ENCODE measurements at places on chromosomes 11 and 22.

GRCh38 chr22:49959782-49960158 is 802 bp upstream of the PIM3 start:
- DNase-seq = no peak

DNA sequence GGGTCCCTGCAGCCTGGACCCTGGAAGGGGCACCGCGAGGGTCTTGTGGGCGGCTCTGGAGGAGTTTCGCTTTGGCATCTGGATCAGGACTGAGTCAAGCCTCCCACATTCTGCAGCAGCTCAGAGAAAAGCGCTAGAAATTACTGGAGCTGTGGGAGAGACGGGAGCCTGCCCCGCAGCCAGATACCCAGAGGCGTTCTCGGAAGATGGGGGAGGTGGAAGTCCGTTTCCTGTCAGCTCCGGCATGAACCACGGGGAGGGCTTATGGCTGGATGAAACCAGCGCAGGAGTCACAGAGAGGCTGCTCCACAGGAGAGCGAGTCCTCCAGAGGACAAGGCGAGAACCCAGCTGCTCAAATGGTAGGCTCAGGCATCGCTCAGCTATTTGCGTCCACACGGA is 379.3 kb downstream of the OPCML start:
- no peak for DNase-seq

- no peak for DNase-seq
Observed at GRCh38 chr22:41140365-41140957, 48.1 kb downstream of the EP300 start.

DNA sequence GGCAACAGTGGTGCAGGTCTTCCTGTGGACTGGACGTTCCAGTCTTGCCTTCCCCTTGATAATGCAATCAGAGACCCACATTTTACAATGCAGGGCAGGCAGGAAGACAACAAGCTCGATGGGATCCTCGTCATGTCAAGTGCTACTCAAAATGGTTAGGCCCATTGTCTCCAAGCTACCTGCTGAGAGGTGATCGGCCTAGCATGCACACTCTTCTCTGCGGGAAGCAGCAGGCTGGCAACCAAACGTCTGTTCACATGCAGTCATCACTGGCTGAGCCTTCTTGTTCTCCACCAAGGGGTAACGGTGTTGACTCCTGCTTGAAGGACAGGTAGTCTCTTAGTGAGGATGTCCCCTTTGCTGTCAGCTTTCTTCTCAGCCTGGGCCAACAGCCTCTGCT is 25.5 kb upstream of the CD82 start:
- DNase-seq = no peak

- DNase-seq = peak; percentile 41
Observed at GRCh38 chr11:18633256-18634139, 644 bp downstream of the SPTY2D1 start.

- peak; percentile 77 for DNase-seq
Observed at GRCh38 chr11:92941676-92942571, 27.5 kb upstream of the MTNR1B start.

DNA sequence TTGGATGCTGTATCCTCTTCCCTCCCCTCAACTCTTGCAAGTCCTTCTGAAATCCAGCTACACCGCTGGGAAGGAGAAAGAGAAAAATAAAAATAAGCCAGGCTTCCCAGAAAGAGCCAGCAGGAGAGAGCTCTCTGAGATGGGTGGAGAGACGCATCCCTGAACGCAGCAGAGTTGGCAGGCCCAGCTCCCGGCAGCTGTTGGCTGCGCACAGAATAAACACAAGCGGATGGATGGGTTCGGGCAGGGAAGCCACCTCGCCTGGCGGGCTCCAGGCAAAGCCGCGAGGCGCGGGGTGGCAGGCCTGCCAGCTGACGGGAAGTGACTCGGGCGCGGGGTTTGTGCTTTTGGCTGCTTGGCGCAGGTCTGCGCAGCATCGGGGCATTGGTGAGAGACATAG is 537.7 kb downstream of the MIAT start:
- DNase-seq = no peak

- DNase-seq = no peak
Observed at GRCh38 chr22:36153501-36154422, 6.8 kb downstream of the APOL3 start.

DNA sequence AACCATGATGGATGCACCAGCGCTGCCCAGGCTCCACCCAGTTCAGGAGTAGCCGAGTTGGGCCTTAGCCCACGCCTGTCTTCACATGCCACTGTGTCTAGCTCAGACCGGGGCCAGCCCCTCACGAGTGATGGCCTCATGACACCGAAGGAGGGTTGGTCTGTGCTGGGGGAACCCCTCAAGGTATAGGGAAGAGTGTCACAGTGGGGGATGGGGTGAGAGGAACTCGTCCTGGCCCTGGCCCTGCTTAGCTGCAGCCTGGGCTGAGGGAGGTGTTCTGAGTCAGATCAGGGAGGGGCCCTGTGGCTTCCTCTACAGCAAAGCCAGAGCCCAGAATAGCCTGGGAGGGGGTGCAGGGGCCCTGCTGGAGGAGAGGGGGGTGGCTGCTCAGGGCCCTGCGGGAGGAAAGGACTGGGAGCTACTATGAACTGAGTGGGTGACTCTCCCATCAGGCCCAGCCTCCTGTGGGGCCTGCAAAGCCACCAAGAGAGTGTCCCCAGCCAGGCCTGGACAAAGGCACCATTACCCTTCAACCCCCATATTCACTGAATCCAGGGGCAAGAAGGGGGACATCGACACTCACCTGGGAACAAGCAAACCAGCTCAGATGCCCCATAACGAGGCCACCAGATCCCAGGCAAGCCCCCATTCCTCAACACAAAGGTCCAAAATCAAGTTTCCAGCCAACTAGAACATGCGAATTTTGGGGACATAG is 41.2 kb downstream of the IGLL5 start:
- DNase-seq = peak; percentile 96

DNA sequence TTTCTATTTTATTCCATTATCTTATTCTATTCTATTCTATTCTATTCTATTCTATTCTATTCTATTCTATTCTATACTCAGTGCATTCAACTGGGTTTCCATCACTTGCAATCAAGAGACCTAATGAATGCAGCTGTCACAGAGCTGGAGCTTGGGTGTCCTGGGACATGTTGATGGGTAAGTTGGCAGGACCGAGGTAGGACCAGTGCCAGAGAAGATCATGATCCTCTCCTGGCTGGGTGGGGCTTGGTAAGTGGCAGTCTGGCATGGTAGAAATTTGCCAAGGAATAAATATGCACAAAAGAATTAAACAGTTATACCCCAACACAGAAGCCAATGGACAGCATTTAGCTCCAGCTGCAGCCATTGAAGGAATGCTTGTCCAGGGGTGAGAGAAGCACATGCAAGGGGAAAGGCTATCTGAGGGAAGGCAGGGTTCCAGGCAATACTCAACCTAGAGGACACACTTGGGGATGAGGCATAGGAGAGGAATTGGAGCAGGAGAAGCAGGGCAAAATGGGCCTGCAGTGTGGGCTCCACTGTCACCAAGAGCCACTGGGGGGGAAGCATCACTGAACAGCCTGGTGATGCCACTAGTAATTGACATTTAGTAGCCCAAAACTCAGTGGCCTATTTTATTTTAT is 97.0 kb upstream of the CD82 start:
- DNase-seq = no peak

- no peak for DNase-seq
Observed at GRCh38 chr22:24697621-24698082, 76.9 kb downstream of the PIWIL3 start.

- DNase-seq = no peak
Observed at GRCh38 chr11:95536047-95536690, 253.4 kb downstream of the FAM76B start.

- no peak for DNase-seq
Observed at GRCh38 chr11:11217929-11218628, 135.0 kb downstream of the CSNK2A3 start.

DNA sequence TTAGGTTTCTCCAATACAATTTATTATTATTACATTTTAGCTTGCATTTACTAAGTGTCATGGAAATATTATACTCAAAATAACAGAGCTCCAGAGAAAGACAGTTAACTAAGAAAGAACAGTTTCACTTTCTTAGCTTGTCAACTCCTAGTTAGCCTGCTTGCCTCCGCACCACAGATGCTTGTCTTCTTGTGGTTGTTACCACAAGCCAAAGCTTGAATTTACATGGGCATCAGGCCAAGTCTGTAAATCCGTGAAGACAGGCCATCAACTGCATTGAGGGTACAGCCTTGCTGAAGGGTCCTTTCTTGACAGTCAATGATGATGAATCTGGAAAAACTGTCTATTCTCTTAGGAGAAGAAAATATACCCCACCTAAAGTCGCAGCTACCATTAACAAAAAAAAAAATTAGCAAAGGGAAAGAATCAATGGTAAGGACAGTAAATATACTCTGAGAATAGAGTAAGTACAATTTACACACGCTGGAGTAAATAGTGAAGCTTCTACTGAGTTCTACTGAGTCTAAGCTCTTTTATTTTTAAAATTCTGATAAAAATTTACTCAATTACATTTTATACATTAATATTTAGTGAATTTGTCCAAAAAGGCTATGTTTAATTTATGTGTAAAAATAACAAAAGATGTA is 15.6 kb upstream of the DENND5A start:
- DNase-seq = peak; percentile 23

- DNase-seq = no peak
Observed at GRCh38 chr11:17702876-17703275, 16.5 kb upstream of the MYOD1 start.

DNA sequence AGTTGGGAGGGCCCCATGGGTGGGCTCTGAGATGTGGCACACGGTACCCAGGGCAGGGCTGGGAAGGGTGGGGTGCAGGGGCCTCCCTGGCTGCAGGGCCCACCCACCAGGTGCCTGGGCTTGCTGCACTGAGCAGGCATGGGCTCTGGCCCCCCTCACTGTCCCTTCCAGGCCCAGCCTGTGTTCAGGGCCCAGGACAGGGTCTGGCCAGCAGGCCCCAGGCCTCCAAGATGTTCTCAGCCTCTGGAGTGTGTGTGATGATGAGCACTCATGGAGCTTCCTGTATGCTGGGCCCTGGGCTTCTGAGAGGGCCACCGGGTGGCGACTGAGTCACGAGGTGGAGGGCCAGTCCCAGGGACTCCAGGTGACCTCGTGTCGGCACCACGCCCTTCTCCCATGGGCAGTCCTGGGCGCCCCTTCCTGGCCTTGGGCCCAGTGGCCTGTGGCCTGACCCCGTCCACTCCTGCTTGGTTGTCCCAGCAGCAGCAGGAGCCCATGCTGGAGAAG is 55.9 kb upstream of the CCDC188 start:
- DNase-seq = no peak

GRCh38 chr22:45977003-45977411 is at the start of gene WNT7B:
Gene WNT7B, minus strand, starts transcription at chr22:45977162. Its CDS starts 408 bp downstream, at chr22:45976754.
- no peak for DNase-seq

DNA sequence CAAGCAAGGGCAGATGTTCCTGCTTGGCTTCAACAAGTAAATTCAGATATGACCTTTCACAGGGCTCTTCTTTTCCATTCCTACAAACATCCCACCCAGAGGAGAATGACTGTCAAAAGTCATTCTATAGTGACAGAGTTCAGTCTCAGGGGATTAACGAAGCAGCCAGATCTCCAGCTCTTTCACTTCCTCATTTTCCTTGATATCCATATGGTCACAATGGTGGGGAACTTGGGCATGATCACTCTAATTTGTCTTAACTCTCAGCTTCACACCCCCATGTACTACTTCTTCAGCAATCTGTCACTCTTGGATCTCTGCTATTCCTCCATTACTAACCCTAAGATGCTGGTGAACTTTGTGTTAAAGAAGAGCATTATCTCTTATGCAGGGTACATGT is 15.0 kb upstream of the OR8B8 start:
- peak; percentile 0 for DNase-seq

DNA sequence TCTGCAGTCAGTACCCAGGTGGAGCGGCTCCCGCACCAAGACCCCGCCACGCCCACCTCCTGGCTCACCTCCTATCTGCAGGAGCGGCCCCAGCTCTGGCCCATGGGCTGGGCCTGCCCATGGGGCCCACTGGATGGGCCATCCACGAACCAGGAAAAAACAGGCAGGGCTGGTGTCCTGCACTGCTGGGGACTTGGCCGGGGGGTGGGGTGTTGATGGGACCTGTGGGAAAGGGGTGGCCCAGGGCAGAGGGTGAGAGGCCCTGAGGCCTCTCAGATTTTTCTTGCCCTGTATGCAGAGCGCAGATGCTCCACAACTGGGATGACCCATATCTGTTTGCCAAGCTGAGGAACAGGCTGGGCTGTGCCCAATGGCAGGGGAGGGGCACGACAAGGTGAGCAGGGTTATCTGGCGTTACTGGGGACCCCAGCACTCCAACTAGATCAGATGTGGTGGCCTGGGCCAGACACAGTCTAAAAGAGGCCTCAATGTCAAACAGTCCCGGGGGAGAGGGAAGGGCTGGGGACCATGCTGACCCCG is 2.7 kb upstream of the PIM3 start:
- DNase-seq = no peak

DNA sequence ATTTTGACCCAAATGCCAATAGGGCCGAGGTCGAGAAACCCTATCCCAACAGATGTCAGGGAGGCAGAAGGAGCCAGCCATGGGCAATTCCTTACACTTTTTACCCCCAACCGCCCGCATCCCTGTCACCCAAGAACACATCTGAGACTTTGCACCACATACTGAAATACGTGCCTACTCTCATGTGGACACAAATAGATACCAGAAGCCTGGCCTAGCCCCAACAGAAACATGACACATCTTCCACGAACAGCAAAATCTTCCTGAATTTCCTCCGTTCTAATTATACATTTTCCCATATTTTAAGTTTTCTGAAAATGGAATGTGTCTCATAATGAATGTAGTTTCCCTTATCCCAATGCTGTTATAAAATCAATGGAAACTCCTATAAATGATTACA is 64.7 kb downstream of the SLC1A2 start:
- no peak for DNase-seq

DNA sequence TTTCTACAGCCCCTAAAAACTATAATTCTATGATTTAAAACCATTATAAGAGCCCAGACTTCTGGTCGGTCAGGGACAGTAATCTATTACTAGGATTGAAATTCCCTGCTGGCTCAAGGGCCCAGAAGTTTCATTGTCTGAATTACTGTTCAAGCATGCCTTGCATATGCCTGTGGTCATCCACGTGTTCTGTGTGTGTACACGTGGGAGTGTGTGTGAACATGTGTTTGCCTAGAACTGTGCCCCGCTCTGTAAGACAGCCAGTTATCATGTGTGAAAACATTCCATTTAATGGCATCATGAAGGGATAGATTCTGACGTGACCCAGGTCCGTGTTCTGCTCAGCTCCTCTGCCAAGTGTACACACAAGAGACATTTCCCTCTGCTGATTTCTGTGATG is 189.3 kb upstream of the NECTIN1 start:
- no peak for DNase-seq

- DNase-seq = no peak
Observed at GRCh38 chr22:31142285-31142684, 2.0 kb upstream of the PLA2G3 start.

GRCh38 chr11:100105982-100106358 is 581.1 kb upstream of the ARHGAP42 start:
- DNase-seq = no peak

- DNase-seq = no peak
Observed at GRCh38 chr22:28052825-28053269, 133.8 kb upstream of the PITPNB start.

GRCh38 chr11:115462004-115462541 is 42.1 kb downstream of the CADM1 start:
- no peak for DNase-seq

GRCh38 chr11:94068764-94069163 is 47.6 kb downstream of the HEPHL1 start:
- no peak for DNase-seq
